BJ (cell line): ENCODE measurements at places on chromosomes 7 and 10. TPM values are rescaled to one million over a fixed set of nuclear protein-coding genes. Genes with fewer than 3 reads are reported as not detected.

GRCh38 chr10:31623466-31623865, 304.4 kb downstream of the ZEB1 start:
- DNase-seq: peak; percentile 83

DNA sequence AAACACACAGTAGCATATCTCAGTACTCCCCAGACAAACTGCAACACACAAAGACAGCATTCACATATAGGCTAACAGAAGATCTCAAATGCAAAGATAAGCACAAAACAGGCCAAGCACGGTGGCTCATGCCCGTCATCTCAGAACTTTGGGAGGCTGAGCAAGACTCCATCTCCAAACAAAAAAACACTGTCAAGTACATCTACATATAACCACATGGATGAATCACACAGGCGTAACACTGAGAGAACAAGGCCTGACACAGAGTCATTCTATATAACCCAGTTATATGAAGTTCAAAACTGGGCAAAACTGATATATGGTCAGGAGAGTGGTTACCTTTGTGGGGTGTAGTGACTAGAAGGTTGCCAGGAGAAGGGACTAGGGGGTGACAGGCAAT, 506.4 kb downstream of the KCNMA1 start:
- DNase-seq: no peak

GRCh38 chr7:13327669-13328068, 640.2 kb downstream of the ARL4A start:
- peak; percentile 19 for DNase-seq

KCNIP2 gene
- polyA plus RNA-seq: 0.38 and 0.43 TPM in 2 replicates

DNA sequence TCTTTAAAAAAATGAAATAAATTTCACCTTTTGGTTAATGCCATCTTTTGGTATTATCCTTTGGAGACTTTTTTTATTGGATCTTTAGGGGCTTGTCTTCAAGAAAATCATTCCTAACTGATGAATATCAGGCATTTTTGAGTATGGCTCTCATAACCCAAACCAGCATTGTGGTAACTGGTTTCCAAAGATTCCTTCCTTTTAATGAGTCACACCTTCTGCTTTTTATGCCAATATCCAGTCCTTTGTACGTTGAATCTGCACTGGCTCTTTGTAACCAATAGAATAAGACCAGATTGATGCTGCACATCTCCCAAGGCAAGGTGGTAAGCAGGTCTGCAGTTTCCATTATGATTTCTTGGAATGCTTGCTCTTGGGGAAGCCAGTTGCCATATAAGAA, 89.1 kb downstream of the GPR158 start:
- DNase-seq: no peak

TLL2 gene
- polyA plus RNA-seq: 0.05 and 0.06 TPM in 2 replicates

DNA sequence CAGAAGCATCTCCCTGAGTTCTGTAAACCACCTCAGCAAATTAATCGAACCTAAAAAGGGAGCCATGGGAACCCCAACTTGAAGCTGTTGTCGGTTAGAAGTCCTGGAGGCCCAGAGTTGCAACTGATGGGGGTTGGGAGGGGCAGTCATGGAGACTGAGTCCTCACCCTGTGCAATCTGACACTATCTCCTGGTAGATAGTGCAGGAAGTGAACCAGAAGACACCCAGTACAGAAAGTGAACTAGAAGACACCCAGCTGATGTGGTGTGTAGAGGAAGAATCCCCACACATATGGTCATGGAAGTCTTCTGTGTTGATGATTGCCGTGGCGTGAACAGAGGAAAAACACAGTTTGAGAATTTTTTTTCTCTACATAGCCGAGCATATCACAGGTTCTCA, 58.8 kb upstream of the SRRM3 start:
- no peak for DNase-seq
